Suppressor macrophage (primary cell): ENCODE measurements at places on chromosomes 12 and 14.

GRCh38 chr14:53144244-53144643 is 8.9 kb downstream of the DDHD1 start:
- no peak for DNase-seq

- DNase-seq, result no peak
Observed at GRCh38 chr12:91630083-91630482, 447.5 kb upstream of the DCN start.

GRCh38 chr14:57405562-57405961 is 15.2 kb downstream of the NAA30 start:
- no peak for DNase-seq

DNA sequence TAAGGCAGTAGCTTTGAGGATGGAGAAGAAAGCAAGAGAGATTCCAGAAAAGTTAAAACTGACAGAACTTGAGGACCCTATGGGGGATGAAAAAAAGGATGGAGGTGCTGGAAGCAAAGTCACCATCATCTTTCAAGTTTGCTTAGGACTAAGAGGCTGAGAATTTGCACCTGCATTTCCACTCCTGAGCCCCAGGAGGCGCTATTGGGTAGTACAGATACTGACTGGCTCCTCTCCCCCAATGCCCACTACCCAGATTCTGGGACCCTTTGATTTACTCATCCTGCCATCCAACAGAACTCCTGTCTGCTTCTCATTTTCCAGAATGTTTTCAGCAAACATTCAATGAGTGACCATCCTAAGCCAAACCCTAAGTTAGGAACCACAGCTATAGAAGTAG is 34.0 kb upstream of the CMKLR1 start:
- DNase-seq, result no peak

- no peak for DNase-seq
Observed at GRCh38 chr12:11535127-11535526, 114.3 kb upstream of the ETV6 start.

DNA sequence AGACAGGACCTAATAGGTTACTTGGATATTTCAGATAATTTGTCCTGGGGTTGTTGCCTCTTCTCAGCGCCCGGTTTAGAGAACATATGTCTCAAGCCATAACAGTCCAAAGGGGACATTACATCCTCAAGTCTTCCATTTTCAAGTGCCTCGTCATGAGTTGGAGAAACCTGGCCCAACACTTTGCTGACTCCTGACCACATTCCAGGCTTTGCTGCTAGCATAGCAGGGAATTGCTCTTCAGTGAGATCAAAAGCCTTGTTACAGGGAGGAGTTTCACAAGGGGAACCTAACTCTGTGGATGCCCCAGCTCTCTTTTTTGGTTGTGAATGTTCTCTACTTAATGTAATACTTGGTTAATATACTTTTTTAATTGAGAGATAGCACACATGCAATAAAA is 8.2 kb upstream of the MMP19 start:
- no peak for DNase-seq

- no peak for DNase-seq
Observed at GRCh38 chr14:23523229-23524016, 28.1 kb downstream of the ZFHX2 start.

GRCh38 chr14:73773441-73774240 is 59.5 kb upstream of the PNMA1 start:
- DNase-seq, result no peak

GRCh38 chr14:96067985-96068930 is 29.1 kb downstream of the C14orf132 start:
- no peak for DNase-seq

DNA sequence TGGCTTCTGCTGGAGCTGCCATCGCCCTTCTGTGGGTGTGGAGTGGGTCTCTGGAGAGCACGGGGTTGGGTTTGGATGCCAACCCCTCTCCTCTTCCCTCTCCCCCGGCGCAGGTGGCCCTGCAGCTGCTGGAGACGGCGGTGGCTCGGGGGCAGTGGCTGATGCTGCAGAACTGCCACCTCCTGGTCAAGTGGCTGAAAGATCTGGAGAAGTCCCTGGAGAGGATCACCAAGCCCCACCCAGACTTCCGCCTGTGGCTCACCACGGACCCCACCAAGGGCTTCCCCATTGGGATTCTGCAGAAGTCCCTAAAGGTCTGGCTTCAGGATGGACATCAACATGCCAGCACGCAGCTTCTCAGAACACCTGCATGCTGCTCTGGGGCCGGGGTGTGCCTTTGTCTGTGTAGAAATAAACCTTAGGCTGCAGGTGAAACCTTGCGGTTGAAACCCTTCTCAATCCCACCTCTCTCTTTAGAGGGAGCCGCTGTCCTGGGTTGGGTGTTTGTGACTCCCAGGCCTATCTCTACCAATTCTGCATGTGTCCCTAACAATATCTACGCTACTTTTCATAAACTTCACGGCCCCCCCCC is 44.3 kb downstream of the CCDC92 start:
- peak; percentile 31 for DNase-seq

DNA sequence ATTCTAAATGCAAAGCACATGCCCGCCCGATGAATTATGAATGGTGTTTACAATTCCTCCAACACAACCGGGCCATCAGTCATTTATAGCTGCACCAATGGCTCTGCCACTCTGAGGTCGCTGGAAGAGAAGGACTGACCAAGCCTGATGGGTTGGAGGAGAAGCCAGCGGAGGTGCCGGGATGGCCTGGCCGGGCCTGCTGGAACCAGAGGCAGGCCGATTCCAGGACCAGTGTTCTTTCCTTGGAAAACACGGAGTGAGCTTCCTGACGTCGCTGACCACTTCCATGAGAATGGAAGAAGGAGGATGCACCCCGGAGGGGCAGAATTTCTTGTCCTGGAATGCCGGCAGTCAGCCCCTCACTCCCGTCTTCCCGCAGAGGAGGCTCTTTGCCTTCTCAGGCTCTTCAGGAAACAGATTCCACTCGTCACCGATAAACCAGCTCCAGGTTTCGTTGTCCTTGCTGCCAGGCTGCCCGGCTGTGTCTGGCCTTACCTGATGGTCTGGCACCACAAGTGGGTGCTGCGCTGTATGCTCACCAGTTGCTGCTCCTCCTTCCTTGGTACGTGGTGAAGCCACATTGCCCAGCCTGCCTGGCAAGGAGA is 358.5 kb upstream of the SFSWAP start:
- DNase-seq, result no peak

DNA sequence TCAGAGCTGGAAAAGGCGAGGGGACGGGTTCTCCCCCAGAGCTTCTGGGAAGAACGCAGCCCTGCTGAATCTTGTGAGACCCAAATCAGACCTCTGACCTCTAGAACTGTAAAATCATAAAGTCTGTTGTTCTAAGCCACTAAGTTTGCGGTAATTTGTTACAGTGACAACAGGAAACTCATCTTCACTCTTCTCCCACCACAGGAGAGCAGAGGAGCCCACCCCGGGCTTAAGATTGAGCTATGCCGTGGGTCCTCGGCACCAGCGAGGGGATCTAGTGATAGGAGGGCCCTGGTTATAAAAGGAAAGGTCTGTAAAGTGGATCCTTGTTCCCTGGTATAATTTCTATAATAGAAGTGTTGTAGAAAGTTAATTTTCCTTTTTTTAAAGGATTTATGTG is 7.6 kb downstream of the MLXIP start:
- no peak for DNase-seq

DNA sequence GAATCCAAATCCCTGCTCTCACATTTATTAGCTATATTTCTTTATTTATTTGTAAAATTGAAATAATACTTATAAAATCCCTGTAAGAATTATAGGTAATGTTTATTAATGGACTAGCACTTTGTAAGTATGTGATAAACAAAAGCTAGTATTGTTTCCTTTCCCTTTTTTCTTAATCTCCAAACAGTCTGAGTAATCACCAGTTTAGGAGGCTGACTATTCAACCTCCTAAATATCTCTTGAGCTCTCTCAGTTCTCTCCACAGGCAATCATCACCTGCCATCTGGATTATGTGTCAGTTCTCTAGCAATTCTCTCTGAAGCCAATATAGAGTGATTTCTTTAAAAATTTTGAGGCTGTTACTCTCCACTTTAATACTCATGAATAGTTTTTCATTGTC is 9.2 kb upstream of the LYZ start:
- DNase-seq, result no peak

DNA sequence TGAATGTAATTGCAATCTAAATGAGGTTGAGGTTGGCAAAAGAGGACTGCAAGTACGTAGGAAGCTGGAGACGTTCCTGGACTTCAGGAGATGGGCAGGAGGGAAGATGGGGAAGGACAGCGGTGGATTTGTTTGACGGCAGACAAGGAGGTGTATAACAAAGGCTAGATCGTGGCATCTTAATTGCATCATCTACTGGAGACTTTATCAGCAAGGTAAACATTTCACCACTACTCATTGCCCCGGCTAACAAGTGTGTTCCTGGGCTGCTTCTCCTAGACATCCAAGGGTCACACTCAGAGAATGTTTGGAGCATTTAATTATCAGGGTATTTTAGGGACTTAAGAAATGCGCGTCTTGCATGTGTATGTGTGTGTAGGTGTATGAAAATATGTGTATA is 128.5 kb downstream of the KCNK10 start:
- no peak for DNase-seq

- DNase-seq, result no peak
Observed at GRCh38 chr12:64286521-64286920, 64.4 kb upstream of the KICS2 start.

- no peak for DNase-seq
Observed at GRCh38 chr12:133227281-133227852, 8.3 kb downstream of the ANHX start.

- no peak for DNase-seq
Observed at GRCh38 chr12:45409966-45410365, 194.1 kb downstream of the ANO6 start.

DNA sequence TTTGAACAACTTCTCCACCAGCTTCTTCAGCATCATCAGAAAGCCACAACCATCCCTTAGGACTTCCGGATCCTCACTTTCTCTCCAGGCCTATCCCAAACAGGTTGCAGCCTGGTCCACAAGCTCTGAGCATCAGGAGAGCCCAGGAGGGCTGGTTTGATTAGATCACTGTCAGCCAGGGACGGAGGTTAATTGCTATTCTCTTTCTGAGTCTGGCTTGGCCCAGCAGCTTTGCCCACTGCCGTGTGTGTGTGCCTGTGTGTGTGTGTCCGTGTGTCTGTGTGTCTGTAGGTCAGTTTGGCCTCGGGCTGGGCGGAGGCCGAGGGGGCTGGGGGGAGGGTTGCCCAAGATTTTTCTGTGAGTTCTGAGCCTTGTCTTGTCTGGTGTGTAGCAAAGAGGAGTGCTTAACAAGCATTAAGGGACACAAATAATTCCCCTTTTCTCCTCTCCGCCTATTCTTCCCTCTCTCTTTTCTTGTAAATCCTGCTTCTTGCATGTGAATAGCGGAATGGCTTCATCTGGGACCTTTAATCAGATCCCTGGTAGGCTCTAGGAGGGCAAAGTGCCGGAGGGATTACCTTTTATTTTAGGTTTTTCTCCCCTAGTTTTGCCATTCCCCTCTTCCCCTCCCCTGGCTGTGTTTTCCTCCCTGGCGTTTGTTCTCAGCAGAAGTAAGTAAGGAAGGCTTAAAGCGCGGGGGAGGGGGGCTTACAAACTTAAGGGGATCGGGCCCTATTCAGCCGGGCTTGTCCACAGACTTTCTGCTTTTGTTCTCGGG is 138.2 kb upstream of the LHX5 start:
- no peak for DNase-seq

DNA sequence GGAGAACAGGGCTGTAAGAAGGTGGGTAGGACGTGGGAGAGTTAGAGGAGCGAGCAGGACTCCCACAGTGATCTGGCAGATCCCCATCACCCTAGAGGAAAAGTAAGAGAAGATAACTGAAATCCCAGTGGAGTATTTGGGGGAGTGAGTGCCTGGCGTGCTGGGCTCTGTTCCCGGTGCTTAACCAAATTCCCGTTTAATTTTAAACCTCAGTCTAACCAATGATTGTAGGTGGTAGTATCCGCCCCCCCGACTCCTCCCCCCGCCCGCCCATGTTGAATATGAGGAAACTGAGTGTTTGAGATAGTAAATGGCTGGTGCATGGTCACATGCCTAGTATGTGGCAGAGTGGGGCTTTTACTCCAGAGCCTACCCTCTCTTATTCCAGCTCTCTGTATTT is 1.2 kb downstream of the TARBP2 start:
- DNase-seq, result no peak

DNA sequence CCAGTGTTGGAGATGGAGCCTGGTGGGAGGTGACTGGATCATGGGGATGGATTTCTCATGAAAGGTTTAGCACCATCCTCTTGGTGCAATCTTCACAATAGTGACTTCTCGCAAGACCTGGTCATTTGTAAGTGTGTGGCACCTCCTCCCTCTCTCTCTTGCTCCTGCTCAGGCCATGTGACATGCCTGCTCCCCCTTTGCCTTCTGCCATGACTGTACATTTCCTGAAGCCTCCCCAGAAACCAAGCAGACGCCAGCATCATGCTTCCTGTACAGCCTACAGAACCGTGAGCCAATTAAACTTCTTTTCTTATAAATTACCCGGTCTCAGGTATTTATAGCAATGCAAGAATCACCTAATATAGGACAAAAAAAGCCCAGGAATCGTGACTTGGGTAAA is 171.0 kb upstream of the FOXN3 start:
- no peak for DNase-seq

DNA sequence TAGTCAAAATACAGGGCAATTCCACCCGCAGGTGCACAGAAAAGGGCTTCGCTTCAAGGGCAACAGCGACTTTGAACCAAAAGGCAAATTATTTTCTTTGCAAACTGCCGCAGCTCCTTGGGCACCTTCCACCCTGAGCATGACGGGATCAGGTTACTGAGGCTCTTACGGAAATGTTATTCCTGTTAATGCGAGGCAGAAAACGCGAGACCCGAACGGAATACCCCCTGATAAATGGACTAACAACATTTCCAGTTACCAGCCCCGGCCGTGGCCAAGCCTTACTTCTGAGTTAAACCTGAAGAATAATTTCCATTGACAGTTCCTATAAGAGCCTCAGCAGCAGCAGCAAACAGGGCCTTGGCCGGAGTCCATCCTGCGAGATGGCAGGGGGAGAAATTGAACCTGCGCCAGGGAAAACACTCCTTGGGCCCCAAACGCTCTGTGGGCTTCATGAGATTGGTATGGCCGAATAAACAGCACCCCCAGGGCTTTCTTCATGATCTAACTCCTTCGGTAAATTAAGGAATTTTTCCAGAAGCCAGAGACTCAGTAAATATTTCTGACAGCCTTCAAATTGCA is 70.0 kb upstream of the DICER1 start:
- DNase-seq, result no peak

DNA sequence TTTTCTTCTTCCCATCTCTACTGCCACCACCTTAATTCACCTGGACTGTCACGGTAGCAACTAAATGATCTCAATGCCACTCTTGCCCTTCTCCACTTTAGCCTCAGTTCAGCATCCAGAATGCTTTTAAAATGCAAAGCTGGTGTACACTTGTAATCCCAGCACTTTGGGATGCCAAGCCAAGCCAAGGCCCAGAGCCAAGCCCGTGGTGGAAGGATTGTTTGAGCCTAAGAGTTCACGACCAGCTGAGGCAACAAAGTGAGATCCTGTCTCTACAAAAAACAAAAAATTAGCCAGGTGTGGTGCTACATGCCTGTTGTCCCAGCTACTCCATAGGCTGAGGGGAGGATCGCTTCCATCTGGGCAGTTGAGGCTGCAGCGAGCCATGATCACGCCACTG is 5.9 kb downstream of the CIPC start:
- no peak for DNase-seq

GRCh38 chr12:132520421-132521199 is 30.7 kb downstream of the FBRSL1 start:
- DNase-seq, result no peak

- peak; percentile 5 for DNase-seq
Observed at GRCh38 chr14:91723501-91723900, 8.4 kb downstream of the CATSPERB start.

GRCh38 chr12:24904871-24905270 is 44.0 kb downstream of the BCAT1 start:
- DNase-seq, result no peak

- DNase-seq, result no peak
Observed at GRCh38 chr12:125540580-125541204, 475.5 kb downstream of the AACS start.

GRCh38 chr14:103628221-103628683 is 759 bp upstream of the KLC1 start:
- peak; percentile 87 for DNase-seq
